Left renal cortex interstitium (tissue), 4 donors: ENCODE measurements at places on chromosomes 6 and 20.

DNA sequence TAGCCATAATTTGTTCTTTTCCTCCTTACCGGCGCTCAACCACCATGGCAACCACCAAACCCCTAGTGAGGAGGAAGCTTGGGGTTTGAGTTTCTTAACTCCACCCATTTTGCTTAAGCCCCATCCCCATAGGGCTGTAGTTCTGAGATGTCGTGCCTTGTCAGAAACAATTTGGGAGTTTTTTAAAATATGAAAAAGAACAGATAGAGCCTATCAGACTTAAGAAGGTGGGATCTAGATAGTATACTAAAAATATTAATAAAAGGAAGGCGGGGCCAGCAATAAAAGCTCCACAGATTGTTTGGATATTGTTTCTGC lies 5.6 kb downstream of the BRD2 start:
- no peak for DNase-seq

DNA sequence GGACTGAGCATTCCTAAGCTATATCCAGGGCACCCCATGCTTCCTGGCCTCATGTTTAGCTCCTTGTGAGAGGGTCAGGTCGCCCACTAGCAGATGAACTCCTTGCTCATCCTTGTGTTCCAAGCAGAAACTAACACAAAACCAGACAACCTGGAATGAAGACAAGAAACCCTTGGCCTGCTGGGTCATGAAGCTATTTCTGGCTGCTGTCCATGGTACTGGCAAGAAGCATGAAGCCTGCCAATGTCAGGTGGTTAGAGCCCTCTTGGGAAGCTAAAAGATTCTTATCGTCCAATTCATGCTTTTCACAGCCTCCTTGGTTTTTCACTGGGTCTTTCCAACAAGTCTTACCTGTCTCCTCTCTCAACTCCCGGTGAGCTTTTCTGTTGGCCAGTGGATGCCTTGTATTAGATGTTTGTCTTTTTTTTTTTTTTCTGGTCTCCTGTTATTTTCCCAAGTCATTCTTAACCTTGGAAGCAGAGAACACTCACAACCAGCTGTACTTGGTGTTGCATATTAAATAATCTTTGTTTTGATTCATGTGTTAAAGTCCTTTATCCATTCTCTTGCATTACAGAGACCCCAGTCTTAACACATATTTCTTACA lies 180.3 kb downstream of the ANKRD60 start:
- DNase-seq = peak; percentile 69

- DNase-seq = no peak
Observed at GRCh38 chr6:44000164-44000842, 126.9 kb downstream of the MRPL14 start.

- DNase-seq = no peak
Observed at GRCh38 chr6:144797881-144798589, 512.9 kb downstream of the UTRN start.

- DNase-seq = no peak
Observed at GRCh38 chr20:9358001-9358400, 156.4 kb upstream of the LAMP5 start.

GRCh38 chr20:41175727-41176330 lies 38.5 kb downstream of the PLCG1 start:
- no peak for DNase-seq

DNA sequence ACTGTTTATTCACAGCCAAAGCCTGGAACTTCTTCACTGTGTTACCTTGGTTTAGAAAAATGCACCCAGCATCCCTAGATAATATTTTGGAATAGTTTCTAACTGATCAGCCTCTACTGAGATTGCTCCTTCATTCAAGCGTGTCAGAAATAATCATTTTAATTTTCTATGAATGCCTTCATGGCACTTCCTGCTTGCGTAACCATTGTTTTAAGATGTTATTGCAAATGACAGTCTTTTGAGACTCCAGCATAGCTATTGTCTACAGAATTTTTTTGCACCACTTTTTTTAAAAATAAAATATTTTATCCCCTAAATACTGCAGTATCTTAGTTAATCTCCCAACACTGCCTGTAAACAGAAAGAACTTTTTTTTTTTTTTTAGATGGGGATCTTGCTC lies 213.1 kb downstream of the PHACTR1 start:
- DNase-seq = no peak

DNA sequence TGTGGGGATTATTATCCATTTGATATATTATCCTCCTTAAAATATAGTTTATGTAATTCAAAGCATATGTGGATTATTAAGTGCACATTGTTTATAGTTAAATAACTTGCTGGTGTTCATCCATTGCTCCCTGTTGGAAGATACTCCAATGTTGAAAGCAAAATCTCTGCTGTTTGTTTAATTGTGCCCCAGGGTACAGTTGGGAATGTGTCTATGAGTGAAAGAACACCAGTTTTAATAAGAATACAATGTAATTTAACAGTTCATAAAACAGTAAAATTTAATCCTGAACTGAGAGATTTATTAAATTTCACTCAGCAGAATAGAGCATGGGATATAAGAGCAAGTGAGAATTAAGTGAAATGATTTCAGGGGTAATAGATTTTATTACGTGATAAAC lies 364.9 kb downstream of the GRIK2 start:
- DNase-seq = no peak

GRCh38 chr6:101876431-101876830 lies 482.9 kb downstream of the GRIK2 start:
- no peak for DNase-seq

DNA sequence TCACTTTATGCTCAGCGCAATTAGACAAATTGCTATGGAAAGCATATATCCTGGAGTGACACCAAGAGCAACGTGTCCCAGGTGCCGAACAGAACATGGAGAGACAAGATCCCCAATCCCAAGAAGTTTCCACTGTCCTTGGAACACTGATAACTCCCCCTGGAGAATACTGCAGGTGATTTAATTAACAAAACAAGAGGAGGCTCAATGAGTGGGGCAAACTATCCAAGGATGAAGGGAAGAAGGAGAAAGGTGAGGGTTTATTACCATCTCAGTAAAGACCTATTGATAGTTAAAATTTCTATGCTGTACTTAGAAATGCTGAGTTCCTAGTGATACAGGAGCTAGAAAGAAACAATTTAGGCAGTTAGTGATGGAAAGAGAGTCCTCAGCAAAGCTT lies 35.7 kb downstream of the EDN1 start:
- no peak for DNase-seq

DNA sequence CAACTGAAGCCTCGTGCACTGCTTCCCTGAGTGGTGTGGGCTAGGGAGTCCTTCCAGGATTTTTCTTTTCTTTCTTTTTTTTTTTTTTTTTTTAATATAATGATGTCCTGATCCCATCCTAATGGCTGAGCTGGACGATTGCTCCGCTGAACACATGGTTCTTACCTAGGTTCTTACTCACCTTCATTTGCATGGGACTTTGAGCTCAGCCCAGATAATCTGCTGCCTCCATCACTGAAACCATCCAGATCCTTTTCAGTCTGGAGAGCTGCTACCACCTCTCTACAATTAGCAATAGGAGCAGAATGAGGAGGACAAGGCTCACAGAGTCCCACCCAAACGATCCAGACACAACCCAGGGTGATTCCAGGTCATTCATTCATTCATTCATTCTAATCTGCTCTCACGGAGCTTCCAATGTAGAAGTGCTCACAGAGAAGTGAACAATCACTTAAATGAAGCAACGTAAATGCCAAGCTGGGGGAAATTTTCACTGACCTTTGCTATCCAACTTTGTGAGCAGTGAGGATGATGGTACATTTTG lies 246.3 kb upstream of the RREB1 start:
- DNase-seq = no peak

- no peak for DNase-seq
Observed at GRCh38 chr6:162099685-162100084, 627.9 kb downstream of the PRKN start.

GRCh38 chr20:24915440-24915839 lies 33.6 kb upstream of the CST7 start:
- no peak for DNase-seq

DNA sequence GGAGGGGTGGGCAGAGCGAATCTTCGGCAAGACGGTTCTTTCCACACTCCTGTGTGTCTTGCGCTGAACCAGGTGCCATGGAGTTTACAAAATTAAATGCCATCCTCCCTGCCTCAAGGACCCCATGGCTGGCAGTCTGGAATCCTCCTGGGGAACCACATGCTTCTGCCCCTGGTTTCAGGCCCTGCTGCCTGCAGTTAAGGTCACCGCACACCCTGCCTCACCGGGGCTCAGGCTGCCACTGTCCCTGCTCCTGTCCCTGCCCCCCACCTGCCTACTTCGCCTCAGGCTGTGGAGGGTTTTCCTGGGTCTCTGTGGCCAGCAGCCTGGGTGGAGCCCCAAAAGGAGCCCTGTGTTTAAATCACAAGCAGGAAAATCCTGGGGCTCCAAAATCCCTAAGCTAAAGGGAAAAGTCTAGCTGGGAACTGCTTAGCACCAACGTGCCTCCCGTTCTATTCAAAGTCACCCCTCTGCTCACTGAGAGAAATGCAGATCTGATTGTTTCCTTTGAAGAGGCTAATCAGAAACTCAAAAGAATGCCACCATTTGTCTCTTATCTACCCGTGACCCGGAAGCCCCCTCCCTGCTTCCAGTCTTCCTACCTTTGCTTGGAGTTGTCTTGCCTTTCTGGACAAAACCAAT lies 10.6 kb upstream of the TTLL2 start:
- no peak for DNase-seq

DNA sequence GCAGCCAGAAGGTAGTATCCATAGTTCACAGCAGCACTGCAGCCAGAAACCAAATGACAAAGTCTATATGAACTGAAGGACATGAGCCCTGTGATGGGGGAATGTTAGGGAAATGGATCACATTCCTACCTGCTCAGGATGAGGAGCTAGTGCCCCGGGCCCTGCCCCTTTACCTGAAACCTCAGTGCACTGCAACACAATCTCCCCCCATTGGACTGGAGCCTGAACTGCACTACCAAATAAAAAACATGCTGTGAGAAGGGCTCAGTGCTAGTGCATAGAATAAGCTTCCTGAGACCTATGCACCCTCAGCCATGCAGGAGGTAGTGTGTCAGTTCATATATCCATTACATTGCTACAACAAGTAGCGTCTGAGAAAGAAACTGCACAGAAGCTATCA lies 477.8 kb downstream of the HACE1 start:
- DNase-seq = no peak

- no peak for DNase-seq
Observed at GRCh38 chr6:142429195-142429594, 127.4 kb downstream of the ADGRG6 start.

DNA sequence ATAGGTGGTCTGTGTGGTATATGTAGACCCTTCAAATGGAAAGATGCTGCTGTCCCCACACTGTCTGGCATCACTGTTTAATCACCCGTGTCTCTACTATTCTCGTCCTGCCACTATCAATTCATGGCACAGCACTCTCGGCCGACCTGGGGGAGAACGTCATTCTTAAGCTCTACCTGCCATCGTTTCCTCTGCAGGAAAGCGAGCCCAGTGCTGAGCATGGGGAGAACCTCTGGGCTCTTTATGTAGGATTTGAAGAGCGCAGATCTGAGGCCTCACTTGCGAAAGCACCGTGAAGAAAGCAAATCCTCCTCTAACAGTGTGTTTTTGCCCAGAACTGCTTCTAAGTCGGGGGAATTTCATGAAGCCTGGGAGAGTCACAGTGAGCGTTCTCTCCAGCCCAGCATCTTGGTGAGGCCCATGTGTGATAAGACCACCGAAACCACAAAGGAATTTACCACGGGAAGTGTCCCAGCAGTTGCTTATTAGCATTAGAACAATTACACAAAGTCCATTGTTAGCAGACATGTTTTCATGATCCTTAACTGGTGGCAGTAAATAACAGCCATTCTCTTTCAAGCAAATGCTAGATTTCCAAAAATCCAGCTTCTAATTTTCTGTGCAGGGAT lies 124.3 kb downstream of the SCML4 start:
- no peak for DNase-seq

- DNase-seq = no peak
Observed at GRCh38 chr6:53986165-53986720, 125.0 kb upstream of the MLIP start.

DNA sequence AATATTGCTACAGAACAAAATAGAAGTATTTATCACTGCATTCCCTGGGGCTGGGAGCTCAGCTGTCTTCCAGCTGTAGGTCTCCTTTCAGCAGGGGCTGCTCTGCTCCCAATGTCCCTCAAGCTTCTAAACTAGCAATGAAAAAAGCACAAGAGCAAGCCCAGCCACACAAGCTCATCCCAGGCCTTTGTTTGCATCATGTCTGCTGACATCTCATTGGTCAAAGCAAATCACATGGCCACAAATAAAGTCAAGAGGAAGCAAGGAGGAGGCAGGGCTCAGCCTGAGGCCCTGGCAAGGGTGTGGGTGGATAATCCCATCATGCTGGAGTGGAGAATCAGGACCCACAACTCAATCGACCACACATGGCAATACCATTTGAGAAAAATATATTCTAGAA lies 2.2 kb upstream of the BFSP1 start:
- DNase-seq = no peak

- DNase-seq = no peak
Observed at GRCh38 chr20:37404461-37404890, 58.5 kb downstream of the SRC start.

GRCh38 chr20:34983995-34984735 lies 28.5 kb downstream of the MYH7B start:
- DNase-seq = no peak

DNA sequence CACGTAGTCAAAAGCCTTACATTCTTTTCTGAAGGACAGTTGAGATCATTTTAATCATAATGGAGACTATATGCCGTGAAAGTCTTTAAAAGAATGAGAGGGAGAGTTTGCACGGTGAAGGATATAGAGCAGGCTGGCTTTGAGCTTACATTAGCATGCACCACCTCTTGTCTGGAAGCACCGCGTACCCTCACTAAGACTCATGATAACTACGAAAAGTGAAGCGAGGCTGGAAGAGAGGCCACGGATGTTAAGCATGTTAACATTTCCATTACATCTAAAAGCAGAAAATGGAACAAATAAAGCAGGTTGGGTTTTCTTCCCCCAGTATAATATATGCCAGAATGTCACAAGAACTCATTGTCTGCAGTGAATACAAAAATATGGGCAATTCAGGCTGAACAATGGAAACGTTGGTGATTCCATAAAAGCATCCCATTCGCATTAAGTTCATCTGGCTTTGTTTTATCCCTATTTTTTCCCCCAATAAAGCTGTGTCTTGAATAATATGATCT lies 40.6 kb upstream of the NKX2-2 start:
- no peak for DNase-seq
